Activated CD4-positive, alpha-beta T cell treated with anti-CD3 and anti-CD28 coated beads, Interleukin-2, amount 50 U/mL, for 48 hours (primary cell): ENCODE measurements at places on chromosomes 11 and 22.

- DNase-seq, result no peak
Observed at GRCh38 chr22:32331918-32332725, 25.5 kb upstream of the RFPL3 start.

DNA sequence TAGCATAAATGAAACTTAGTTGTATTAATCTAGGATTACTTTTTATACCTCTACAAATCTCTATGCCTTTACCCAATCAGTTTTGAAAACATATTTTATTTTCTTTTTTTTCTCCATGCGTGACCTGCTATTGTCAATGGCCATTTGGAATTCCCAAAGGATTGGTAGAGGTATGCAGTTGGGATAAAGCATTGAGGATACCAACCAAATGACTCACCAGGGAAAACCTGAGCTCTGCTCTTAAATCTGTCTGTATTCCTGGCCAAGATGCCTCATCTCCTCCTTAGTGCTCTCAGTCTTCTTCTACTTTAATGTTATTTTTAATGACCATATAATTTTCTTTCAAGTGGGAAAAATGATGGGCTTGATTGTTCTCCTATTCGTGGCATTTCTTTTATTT lies 61.9 kb downstream of the EHF start:
- no peak for DNase-seq

DNA sequence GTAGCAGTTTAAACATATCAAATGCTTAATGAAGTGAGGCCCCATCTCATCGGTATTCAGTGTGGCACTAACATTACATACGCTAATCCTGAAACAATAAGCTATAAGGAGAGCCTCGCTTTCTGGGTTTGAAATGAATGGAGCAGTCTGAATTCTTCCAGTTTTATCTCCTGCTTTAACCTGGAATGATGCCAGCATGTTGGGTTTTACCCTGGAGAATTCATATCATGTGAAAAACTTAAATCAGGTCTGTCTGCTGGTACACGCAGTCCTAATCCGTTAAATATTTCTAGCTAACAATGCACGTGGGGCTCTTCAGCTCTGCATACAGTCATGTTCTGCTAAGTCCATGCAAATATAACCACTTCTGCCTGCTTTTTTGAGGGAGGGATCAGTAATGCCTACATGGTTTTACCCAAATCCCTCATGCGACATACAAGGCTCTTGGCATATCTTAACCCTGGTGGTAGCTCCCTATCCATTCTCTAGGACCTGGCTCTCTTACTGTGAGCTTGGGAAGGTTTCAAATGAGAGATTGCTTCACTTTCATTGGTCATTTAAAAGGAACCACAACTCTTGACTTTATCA lies 92.7 kb downstream of the COMMD9 start:
- DNase-seq, result no peak

GRCh38 chr11:127943763-127944162 lies 643.6 kb downstream of the ETS1 start:
- DNase-seq, result no peak

DNA sequence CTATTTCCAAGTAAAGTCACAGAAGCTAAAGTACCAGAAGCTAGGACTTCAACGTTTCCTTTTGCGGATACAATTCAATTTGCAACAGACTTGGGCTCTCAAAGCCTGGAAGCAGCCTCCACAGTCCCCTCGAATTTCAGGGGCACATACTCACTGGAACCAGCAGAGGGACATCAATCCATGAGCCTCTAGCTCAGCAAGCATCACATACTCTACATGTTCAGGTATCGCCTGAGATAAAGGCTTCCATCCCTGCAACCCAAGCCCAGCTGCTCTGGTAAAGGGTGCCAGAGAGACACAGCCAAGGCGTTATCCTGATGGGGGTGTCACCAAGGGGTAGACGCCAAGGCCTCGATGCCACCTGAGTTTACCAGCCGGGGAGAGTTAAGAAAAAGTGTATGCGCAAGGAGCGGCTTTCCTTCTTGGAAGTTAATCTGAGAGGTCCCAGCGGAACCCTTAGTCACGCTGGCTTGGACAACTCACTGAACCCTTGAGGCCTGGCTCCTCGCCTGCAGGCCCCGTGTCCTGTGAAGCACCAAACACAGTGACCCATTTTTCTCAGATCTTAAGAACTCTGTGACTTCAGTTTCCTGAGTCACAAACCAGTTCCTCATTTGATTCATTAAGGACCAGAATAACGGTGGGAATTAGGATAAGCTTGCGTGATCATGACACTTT lies 13.0 kb downstream of the LTO1 start:
- no peak for DNase-seq

DNA sequence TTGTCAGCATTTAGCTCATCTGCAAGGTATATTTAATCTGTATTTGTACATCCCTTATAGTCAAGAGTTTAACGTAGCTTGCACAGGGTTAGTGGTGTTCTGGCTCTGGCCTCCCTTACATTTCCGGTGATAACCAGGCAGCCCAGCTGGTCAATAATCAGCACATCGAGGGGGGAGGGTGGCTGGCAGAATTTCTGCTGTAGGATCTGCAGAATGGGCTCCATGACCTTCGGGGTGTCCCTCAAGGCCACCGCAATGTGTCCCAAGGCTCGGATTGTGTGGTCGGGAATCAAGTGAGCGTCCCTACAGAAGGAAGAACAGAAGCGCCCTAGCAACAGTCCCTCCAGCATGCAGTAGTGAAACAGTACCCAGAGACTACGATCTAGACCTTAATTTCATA lies 25.1 kb downstream of the SERPIND1 start:
- DNase-seq, result no peak

GRCh38 chr11:36243641-36244040 lies 45.6 kb downstream of the COMMD9 start:
- no peak for DNase-seq

- DNase-seq, result no peak
Observed at GRCh38 chr11:35357923-35358322, 61.4 kb downstream of the SLC1A2 start.

- no peak for DNase-seq
Observed at GRCh38 chr11:119843877-119844276, 114.9 kb upstream of the NECTIN1 start.
